IMR-90 (cell line): ENCODE measurements at places on chromosomes 5 and 9.

GRCh38 chr5:160173-160510 lies 31.2 kb upstream of the LRRC14B start:
- DNase-seq = peak; percentile 65

DNA sequence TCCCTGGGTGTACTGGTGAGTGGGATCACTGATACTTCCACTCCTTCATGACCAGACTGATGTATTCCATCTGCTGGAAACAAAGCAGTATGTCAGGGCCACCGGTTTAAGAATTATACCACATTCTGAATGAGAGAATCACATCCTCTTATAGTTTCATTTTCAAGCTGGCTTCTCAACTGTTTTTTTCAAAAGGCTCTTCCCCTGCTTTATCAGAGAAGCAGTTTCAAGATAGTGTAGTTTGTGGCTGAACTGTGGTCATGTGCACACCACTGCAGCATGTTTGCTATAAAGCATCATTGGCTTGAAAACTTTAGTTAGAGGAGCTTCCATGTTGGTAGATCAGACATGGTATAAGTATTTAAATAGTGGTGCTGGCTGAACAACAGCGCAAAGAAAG lies 450.5 kb upstream of the CDH10 start:
- DNase-seq = no peak

- DNase-seq = no peak
These were observed 65.7 kb upstream of the MARCHF11 start for GRCh38 chr5:16245249-16245648.

- no peak for DNase-seq
These were observed 443.8 kb downstream of the LRRC70 start for GRCh38 chr5:63022403-63022802.

DNA sequence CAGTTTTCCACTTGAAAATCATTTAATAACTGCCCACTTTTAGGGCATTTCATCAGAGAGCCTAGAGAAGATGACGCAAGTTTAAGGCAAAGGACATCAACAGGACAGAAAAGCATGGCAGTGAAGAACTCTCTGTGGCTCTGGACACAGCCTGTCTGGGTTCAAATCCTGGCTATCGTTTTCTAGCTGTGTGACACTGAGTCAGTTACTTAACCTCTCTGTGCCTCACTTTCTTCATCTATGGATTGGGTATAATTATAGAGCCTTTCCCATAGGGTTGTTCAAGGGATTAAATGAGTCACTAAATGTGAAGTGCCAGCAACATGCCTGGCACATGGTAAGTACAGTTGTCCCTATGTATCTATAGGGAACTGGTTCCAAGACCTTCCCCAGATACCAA lies 6.7 kb downstream of the MYO10 start:
- no peak for DNase-seq

DNA sequence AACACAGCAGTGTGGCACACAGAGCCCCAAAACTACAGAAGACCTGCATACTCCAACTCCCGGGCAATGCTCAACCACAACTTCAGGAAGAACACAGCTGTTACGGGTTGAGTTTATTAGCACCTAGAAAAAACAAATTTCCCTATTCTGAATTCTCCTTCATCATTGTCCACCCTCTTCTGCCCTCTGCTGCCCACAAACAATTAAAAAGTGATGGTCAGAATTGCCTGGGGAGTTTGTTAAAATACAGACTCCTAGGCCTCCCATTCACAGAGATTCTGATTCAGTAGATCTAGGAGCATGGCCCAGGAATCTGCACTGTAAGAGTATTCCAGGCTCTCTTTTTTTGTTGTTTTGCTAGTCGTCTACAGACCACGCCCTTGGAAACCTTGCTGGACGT lies 310.6 kb downstream of the NDUFS4 start:
- DNase-seq = no peak

GRCh38 chr5:108418197-108418596 lies 36.3 kb upstream of the FBXL17 start:
- no peak for DNase-seq

DNA sequence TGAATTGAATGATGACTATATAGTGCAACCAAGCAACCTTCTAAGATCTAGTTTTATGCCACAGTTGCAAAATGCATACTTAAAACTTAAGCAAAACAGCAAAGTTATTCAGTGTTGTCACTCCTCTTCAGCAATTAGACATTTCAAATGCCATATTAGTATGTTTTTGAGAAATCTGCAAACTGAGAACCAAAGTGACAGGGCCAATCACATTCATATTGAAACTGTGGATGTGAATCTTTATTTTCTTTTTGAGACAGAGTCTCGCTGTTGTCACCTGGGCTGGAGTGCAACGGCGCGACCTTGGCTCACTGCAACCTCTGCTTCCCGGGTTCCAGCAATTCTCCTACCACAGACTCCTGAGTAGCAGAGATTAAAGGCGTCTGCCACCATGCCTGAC lies 249.2 kb upstream of the EFNA5 start:
- DNase-seq = no peak

- DNase-seq = no peak
These were observed 39.3 kb upstream of the KCNIP1 start for GRCh38 chr5:170464280-170465127.

DNA sequence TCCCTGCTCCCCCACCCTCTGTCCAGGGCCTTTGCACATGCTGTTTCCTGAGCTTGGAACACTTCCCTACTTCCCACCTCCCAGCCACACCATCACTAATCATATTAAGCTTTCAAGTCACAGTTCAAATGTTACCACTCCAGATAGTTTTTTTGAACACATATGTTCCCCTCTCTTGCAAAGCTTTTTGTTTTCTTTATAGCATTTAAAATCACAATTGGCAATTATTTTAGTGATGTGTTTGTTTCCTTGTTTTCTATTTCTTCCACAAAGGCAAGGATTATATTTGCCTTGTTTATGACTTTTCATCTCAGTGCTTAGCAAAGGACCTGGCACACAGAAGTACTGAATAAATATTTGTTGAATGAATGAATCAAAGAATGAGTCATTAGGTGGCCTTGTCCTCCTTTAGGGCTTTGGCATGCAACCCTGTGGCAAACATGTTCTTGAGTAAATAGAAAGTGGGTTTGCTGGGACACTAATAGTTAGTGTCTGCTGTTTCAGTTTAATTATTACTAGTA lies 386.8 kb downstream of the FGF10 start:
- peak; percentile 37 for DNase-seq

- no peak for DNase-seq
These were observed 81.2 kb upstream of the APC start for GRCh38 chr5:112656451-112656850.

GRCh38 chr9:75046725-75047345 lies 18.7 kb upstream of the CARNMT1 start:
- DNase-seq = no peak

DNA sequence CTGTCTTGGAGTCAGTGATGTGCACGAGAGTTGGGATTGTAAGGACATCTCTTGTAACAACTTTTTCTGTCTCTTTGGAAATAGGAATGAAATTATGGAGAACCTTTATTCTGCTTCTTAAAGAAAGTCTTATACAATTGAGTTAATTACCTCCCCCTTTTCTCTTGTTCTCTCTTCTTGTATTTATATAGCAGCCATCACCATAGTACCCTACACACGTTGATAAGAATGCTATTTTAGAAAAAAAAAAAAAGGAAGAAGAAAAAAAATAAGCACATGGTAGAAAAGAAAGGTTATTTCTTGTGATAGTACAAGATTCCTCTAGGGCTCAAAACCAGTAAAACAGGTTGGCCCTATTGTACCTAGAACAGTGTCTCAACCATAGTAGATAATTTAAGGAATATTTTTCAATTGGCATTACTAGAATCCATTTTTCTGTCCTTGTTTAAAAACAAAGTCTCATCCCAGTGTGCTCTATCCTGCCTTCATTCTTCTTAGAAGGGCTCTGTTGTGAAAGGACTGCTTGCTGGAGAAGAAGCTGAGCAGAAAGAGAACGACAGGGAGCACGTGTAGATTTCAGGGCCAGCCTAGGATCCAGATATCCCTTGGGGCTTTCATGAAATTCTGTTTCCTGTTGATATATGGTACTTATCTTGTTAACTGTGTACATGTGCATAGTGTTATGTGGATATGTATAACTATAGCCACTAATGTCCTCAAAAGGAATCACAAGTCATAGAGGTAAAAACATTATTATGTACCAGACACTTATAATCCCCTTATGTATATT lies 392.3 kb upstream of the MEF2C start:
- no peak for DNase-seq

DNA sequence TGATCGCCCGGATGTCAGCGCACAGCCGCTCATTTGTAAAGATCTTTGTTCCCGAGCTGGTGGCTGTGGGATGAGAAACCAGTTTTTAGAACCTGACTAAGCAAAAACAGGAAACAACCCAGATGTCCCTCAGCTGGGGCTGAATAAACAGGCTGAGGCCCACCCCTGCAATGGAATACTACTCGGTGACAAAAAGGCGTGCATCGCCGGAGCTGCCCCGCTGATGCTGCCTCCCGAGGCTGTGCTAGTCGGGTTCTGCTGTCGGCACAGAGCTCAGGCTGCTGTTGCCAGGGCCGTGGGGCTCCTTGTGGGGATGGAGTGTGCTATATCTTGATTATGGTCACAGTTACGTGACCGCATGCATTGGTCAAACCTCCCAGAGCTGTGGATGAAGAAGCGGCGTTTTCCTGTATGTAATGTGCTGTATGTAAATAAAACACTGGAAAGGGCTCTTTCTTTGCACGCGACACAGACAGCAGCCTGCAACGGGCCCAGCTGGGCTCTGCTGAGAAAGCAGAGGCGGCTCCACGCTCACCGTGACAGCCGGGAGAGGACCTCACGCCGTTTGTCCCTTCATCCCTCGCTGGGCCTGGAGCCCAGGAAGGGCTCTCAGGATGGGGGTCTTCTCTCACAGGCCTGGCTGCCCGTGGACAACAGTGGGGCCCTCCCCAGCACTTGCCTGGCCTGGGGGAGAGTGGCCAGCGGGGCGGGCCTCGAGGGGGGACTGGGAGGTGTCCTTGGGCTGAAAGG lies 51.5 kb upstream of the RNU6ATAC start:
- peak; percentile 92 for DNase-seq

DNA sequence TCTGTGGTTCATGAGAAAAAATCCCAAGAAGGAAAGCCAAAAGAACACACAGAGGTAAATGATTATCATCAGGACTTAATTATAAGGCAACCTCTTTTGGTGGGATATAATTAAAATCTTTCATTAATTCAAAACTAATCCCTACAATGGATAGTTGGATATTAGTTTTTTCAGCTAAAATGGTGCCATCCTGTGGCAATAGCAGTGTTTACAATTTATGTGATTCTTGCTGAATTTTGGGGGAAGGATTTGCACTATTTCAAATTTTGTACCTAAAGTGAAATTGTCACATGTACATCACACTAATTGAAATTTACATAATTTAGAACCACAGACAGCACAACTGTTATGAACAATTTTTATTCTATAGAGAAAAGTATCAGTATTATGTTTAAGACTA lies 67.0 kb downstream of the CAST start:
- no peak for DNase-seq

DNA sequence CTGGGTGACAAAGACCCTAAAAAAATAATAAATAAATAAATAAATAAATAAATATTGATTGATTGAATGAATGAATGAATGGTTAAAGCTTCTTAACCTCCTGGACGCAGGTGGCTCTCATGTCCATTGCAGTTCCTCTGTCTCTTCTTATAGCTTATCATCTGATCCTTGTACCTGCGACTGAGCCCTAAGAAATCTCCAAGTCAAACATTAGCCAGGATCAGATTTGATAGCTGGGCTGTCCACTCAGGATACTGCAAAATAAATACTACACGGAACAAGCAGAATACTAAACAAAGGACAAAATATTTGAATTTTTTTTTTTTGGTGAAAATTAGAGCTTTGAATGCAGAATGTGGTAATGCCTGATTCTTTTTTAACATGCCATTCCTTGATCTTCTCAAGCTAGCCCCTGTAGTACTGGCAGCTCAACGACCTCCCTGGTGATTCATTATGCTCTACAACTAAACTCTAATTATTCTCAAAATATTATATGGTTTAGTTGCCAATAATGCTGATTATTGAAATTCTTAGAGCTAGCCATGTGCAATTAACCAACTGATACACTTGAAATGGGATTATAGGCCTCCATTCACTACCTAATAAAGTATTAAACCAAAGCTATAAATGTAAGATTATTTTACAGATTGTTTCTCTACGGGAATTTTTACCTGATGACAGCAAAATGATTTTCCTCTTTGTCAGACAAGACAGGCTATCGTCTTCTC lies 9.9 kb upstream of the TMEM245 start:
- DNase-seq = no peak

DNA sequence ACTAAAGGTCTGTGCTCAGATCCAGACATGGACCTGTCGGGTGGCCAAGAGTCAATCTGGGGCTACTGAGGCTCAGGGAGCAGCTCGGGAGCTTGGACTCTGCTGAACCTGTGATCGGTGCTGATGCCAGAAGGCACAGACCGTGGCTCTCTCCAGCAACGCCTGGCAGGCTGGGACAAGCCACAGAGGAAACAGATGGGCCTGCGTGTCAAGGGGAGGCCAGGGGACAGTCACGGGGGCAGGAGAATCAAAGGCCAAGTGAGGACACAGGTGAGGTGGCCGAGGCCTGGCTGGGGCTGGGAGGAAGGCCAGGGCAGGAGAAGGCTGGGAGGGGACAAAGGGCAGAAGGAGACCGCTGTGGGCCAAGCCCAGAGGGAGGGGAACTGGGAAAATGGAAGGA lies 43.4 kb downstream of the EPB41L4B start:
- DNase-seq = no peak

DNA sequence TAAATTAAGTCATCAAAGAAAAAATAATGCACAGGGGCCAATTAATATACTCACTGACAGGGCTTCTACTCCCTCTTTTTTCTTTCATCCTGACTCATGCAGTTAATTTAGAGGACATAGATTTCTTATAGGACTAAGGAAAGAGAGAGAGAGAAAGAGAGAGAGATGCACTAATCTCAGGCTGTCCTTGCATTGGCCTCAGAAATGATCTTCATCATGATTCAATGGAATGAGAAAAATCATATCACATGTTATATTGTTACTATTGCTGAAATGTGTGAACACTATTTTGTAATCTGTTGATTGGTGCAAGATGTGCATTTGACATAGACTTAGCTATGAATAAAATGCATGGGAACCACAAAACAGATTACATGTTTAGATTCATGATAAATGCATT lies 608.3 kb upstream of the NUDT12 start:
- no peak for DNase-seq

DNA sequence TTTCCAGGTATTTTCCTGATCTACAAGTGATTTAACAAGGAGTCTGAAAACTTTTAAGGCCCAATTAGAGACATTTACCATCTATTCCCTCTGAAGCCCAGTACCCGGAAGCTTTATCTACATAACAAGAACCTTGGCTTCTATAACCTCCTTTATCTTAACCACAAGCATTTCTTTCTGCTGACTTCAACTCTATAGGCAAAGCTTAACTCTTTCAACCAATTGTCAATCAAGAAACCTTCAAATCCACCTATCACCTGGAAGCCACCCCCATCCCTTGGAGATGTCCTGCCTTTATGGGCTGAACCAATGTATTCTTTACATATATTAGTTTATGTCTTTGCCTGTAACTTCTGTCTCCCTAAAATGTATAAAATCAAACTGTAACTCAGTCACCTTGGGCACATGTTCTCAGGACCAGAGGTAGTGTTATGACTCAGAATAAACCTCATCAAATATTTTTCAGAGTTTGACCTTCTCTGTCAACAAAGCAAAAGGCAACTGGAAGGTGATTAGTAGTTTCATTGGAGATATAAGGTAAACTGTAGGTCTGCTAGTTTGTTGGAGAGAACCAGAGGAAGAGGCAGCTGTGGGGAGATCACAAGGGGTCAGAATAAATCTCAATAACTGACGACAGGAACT lies 13.0 kb upstream of the RIMOC1 start:
- no peak for DNase-seq
